Mucosa of descending colon (tissue), 3 donors: ENCODE measurements at places on chromosomes 5 and 9.

DNA sequence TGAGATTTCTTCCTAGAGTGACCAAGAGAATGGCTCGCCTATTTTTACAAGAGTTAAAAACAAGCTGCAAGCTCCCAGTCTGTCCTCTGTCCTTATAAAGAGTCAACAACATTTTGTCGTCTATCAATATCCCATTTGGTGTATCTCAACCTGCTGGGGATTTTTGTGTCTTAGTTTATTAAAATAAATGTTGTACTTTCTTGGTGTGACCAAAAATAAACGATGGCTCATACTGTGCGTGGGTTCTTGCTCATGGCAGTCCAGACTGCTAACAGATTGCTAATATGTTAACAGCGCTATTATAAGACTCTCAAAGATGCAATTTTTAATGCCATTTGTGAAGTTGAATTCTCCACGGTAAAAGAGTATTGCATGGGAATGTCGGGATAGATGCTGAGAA is 569.9 kb downstream of the GABRG2 start:
- DNase-seq: no peak

DNA sequence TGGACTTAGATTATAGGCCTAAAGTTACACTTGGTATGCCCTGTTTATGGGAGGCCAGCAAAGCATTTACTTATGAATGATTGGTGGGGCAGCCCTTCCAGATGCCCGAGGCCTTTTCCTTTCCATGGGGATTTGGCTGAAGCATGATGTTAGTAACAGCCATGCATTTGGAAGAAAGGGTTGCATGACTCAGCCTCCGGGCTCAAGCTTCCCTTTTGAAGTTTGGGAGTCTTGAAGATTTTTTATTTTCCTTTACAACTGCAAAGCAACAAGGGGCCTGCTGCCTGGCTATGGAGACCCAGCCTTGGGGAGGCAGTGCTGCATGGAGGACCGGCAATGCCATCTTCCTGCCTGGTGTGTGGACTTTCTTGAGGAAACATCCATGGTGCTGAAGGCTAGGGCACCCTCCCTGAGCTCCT is 244.7 kb downstream of the ICE1 start:
- no peak for DNase-seq

DNA sequence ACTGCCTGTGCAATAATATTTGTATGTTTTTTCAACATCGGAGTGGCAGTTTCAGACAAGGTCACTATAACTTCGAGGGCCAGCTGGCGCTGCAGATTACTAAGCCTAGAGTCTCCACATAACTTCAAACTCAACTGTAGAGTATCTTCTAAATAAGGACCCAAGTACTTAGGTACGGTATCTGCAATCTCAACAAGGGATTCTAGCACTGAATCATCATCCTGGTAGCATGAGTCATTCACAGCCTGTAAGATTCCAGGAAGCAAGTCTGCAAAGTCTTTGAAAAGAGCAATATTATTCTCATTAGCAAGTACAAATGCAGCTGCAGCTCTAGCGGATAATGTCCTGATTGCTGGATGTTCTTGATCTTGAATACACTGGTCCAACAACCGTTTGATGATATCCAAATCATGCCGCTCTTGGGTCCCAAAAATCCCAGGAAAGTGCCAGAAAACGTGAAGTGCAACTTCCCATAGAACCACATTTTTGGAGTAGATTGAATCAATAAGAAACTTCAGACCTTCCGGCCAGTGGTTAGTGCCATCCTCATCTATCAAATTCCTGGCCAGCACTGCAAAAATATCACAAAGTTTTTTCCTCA is 654 bp downstream of the RANBP6 start:
- DNase-seq: no peak

DNA sequence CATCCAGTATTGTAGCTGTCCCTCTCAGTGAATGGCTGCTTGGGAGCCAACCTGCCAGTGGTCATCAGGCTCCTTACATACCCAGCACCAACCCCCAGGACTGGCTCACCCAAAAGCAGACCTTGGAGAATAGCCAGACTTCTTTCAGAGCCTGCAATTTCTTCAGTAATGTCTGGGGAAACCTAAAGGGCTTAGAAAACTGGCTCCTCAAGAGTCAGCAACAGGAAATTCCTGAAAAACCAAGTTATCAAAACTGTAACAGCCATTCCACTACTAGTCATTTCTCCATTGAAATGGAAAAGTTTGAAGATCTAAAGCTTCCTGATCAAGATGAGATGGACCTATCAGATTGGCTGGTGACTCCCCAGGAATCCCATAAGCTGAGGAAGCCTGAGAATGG is 12.3 kb upstream of the STING1 start:
- no peak for DNase-seq

- DNase-seq: no peak
These were observed 635 bp downstream of the NAA35 start for GRCh38 chr9:85941622-85941940.

DNA sequence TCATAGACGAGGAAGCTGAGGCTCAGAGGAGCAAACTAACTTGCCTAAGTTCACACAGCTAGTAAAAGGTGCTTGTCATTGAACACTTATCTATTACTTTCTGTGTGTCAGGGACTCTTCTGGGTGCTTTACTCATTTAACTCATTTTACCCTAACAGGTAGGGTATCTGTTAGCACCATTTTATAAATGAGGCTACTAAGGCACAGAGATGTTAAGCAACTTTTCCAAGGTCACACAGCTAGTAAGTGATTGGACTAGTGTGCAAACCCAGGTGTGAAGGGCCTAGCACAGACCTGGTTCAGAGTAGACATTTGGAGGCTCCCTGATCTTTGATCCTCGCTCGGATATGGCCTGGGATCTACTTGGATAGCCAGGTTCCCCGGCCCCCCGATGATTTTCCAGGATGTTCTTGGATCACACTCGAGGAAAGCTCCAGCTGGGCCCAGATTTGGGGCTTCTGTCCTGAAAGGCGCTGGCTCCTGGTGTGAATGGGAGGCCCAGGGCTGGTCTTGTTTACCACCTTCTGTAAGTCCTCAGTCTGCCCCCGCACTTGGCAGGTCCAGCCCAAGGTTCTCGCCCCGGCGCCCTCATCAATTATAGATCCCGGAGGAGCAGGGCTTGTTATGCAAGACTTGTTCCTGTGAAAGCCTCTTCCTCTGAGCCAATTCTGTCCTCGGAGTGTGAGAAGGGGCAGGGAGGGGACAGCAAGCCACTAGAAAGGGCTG is 37.5 kb downstream of the GSN start:
- peak; percentile 53 for DNase-seq

GRCh38 chr5:138702166-138703077 is 50.8 kb upstream of the CTNNA1 start:
- DNase-seq: no peak

- DNase-seq: no peak
These were observed 21.1 kb upstream of the LAMC3 start for GRCh38 chr9:130987738-130988399.

GRCh38 chr5:120367896-120368634 is 96.0 kb upstream of the PRR16 start:
- DNase-seq: no peak

- DNase-seq: no peak
These were observed 263.5 kb downstream of the NTRK2 start for GRCh38 chr9:84932915-84933527.

GRCh38 chr5:128427921-128428320 is 110.1 kb downstream of the FBN2 start:
- no peak for DNase-seq

- no peak for DNase-seq
These were observed 19.0 kb downstream of the ABL1 start for GRCh38 chr9:130854092-130854491.

GRCh38 chr9:13589034-13589737 is 309.7 kb upstream of the MPDZ start:
- DNase-seq: no peak

- DNase-seq: no peak
These were observed 2019.9 kb downstream of the MAT2B start for GRCh38 chr5:165525271-165525670.

- DNase-seq: no peak
These were observed 298.4 kb downstream of the TLE1 start for GRCh38 chr9:81390792-81391456.

DNA sequence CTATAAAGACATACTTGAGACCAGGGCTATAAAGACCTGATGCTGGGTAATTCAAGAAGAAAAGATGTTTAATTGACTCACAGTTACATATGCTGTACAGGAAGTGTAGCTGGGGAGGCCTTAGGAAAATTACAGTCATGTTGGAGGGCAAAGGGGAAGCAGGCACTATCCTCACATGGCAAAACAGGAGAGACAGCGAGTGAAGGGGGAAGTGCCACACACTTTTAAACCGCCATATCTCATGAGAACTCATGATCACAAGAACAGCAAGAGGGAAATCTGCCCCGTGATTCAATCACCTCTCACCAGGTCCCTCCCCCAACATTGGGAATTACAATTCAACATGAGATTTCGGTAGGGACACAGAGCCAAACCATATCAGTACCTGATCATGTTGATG is 89.9 kb upstream of the ADAMTSL1 start:
- no peak for DNase-seq

GRCh38 chr5:31825518-31826068 is 186.7 kb downstream of the PDZD2 start:
- DNase-seq: peak; percentile 71

- no peak for DNase-seq
These were observed 41.8 kb downstream of the CCL28 start for GRCh38 chr5:43370352-43370751.

GRCh38 chr5:96790961-96791504 is 16.7 kb downstream of the ERAP1 start:
- no peak for DNase-seq

- no peak for DNase-seq
These were observed 86.0 kb upstream of the TBC1D2 start for GRCh38 chr9:98341157-98342097.

DNA sequence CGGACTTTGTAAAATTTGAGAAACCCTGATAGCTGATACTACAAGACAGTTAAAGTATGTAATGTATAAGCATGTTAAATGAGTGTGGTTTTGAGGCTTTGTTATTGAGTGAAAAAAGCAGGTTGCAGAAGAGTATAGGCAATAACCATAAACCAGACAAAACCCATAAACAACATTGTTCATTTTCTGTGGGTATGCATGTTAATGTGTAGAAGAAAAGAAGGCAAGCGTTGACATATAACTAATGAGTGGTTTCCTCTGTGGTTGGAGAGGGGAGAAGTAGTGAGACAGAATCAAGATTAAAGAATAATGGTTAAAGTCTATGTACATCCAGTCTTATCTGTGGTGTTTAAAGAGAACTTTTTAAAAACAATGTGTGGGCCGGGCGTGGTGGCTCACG is 26.2 kb downstream of the RAD23B start:
- DNase-seq: no peak

GRCh38 chr5:72646246-72646866 is 139.1 kb upstream of the ZNF366 start:
- no peak for DNase-seq
